Caki2 (cell line): ENCODE measurements at places on chromosomes 1 and 21. TPM values are rescaled to one million over a fixed set of nuclear protein-coding genes. Genes with fewer than 3 reads are reported as not detected.
A peak's percentile ranks its signal among the peaks of the same experiment; 100 is the strongest.

DNA sequence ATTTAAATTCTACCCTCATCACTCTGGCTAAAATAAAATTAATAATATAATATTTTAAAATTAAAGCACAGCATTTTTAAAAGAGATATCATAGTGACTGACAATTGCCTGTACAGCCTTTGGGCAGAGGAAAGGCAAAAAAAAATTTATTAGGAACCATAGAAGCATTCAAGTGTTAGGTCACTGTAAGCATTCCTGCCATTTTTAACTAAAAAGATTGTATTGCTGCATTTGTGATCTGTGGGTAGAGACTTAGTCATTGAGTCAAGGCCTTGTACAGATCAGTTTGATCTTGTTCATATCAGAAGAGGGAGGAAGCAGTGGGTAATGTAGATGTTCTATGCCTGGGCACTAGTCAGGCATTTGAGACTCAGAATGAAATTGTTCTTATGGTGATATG, 109.9 kb downstream of the LYPLAL1 start:
- no peak for DNase-seq

- no peak for DNase-seq
Measured at GRCh38 chr1:118209648-118210047, 24.6 kb upstream of the SPAG17 start.

- DNase-seq, result peak; percentile 10
Measured at GRCh38 chr1:186304982-186305949, 69.8 kb downstream of the TPR start.

GRCh38 chr1:28148880-28149195, 27.7 kb downstream of the PTAFR start:
- no peak for DNase-seq

DNA sequence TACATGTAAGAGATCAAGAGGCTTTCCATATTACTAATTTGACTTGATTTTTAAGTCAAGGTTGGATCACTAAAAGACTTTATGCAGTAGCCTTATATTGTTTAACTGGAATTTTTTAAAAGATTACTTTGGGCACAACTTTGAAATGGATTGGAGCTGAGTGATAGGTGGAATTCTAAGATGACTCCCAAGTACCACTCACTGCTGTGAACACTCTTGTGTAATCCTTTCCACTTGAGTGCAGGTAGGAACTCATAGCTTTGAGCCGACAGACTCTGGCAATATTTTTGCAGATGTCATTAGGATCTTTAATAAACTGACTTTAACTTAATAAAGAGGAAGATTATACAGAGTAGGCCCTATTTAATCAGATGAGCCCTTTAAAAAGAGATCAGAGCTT, 831.1 kb upstream of the NCAM2 start:
- no peak for DNase-seq

DNA sequence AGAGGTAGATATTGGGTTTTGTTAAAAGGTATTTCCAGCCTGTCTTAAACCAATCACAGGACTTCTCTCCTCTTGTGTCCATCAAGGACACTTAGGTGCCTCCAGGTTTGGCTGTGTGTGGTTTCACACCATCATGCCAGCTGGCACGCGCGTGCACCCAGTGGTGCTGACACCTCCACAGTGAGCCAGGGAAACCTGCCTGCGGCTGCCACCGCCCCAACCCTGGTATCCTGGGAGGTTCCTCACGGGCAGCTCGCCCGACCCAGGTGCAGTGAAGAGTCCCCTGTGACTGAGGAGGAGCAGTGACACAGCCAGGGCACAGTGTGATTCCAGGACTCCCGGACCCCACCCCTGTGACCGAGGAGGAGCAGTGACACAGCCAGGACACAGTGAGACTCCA, 13.2 kb upstream of the COL6A2 start:
- DNase-seq, result no peak

- DNase-seq, result no peak
Measured at GRCh38 chr1:221164029-221164428, 284.8 kb downstream of the HLX start.

- no peak for DNase-seq
Measured at GRCh38 chr1:118363396-118363795, 178.4 kb upstream of the SPAG17 start.

GRCh38 chr1:9822490-9822889, 1.3 kb downstream of the CLSTN1 start:
- peak; percentile 10 for DNase-seq

C1orf116 gene
- 1.7 TPM in 2 replicates for total RNA-seq

LCE3E gene
- not detected in 2 replicates for total RNA-seq

ADGRL2 gene
- 22.8 and 62.2 TPM in 2 replicates for total RNA-seq

RUNX3 gene
- not detected in 2 replicates for total RNA-seq

XCL2 gene
- not detected in 2 replicates for total RNA-seq

FCRL5 gene
- total RNA-seq, result not detected in 2 replicates
